ENCODE measurements at places on chromosomes 5 and 9.

DNA sequence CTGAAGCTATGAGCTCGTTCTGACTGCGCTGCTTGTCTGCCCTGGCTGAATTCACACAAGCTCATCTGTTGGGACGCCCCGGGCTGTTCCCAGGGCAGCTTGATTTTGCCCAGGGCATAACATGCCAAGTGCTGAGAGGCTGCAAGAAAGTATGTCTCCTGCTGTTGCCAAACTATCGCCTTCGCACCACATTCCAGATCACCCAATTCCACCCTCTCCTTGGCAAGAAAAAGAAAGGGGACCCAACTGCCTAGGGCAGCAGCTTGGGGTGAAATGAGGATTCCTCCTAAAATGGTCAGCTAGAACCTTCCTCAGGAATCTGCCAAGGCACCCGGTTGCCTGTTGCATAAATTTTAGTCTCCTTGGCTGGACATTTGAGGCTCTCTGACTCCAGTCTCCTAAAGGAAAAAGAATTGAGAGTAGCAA, 21.2 kb downstream of the COL15A1 start:
- no peak for DNase-seq

- no peak for DNase-seq
Observed at GRCh38 chr5:40414922-40415321, 264.8 kb upstream of the PTGER4 start.

DNA sequence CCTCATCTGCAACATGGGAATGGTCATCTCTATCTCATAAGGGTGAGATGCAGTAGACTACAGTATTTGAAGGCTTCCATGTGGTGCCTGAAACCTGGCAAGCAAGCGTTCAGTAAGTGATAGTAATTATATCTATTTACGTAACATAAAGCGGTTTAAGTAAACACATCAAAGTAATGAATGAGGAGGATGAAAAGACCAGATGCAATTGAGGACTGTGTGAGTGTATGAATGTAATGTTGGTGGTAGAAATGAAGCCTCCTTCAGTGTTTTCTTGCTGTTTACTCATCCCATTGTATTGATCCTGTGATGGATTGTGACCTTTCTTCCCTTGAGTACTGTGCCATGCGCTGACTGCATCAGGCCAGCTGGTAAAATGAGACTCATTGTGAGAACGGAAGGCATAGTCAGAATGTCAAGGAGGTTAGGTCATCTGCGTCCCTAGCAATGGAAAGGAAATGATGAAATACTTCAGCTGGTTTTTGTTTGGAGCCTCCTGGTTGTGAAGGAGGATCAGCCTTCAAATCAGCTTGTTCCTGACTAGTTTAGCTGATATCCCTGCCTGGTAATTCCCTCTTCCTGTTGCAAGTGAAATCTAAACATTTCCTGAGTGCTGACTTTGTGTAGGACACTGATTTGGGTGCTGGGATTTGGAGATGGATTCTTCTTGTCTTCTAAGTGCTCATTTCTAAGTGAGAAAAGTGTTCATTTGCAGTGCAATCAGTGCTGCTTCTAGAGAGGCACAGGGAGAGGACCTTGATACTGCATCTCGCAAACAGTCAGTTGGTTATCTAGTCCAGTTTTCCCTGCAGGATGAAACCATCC, 35.6 kb downstream of the TNFSF8 start:
- no peak for DNase-seq

DNA sequence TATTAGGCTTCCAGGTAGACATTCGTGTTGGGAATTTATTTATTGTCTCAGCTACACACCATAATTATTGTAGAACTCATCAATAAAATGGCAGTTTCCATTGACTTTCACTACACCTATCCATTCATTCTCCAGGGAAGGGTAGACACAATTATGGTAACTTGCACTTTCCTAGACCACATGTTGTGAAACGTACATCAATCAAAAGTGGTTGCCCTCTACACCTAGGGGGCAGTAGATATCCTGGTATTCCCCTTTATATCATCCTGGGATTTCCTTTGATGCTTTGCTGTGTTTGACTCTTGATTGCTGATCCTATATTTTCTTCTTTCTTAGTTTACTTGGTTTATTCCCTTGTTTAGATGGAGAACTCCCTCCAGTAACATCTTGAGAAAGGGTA, 47.9 kb downstream of the ADGRV1 start:
- DNase-seq, result no peak
